Activated CD4-positive, alpha-beta T cell treated with anti-CD3 and anti-CD28 coated beads for 1 hour (primary cell): ENCODE measurements at places on chromosomes 16 and 17.

DNA sequence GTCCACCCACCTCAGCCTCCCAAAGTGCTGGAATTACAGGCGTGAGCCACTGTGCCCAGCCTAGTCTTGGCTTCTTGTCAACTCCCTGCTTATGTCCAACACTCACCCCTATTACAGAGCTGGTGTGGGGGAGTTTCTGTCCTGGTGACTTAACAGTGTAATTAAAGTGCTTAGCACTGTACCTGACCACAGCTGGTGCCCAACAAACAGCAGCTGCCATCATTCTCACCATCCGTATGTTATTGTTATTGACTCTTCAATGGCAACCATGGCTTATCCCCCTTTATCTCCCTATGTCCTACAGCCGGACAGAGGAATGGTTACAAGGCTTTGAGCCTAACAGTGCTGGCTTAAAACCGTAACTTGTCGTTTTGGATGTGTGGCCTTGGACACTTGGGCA, 17.0 kb upstream of the BRCA1 start:
- DNase-seq: no peak

GRCh38 chr16:85077039-85077438, 35.2 kb downstream of the CIBAR2 start:
- DNase-seq: no peak

DNA sequence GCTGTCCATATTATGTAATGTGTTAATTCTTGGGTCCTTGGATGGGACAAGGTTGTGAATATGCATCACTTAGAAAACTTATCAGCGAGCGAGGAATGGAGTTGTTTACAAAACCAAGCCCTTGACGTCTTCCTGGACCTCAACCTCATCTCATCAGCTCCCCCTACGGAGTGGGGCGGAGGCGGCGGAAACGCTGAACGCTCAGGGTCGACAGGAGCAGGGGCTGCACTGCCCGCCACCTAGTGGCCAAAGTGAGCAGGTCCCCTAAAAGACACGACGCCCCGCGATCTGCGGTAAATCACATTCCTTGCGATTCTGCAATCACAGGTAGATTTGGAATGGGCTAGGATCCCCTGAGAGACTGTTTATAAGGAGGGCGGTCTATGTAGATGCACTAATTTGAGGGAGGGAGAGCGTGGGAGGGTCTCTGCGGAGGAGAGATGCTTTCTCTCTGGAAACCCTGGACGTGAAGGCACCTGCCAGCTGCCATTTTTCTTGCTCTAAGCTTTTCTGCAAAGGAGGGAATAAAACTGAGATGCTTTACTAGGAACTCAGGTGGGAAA, 5.4 kb upstream of the ICAM2 start:
- peak; percentile 86 for DNase-seq

DNA sequence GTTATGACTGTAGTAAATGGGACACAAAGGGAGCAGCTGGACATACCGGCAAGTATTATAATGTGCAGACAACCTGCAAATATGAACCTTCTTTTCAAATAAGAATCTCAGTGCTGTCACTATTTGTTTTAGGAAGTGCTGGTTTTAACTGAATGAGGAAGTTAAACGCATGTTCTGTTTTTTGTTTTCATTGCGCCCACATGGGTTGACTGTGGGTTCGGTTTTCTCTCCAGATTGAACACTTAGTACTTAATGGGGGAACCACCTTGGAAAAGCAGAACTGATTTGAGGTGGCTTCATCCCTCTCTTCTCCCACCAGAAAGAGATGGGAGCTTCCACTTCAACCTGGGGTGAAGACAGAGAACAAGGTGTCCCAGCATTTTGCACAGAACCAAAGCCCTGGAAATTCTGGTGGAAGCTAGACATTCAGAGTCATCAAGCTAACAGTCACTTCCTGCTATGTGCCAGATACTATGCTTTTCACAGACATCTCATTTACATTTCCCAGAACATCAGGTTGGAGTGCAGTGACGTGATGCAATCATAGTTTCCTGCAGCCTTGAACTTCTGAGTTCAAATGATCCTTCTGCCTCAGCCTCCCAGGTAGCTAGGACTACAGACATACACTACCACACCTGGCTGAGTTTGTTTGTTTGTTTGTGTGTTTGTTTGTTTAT, 149.8 kb downstream of the CDH13 start:
- no peak for DNase-seq

DNA sequence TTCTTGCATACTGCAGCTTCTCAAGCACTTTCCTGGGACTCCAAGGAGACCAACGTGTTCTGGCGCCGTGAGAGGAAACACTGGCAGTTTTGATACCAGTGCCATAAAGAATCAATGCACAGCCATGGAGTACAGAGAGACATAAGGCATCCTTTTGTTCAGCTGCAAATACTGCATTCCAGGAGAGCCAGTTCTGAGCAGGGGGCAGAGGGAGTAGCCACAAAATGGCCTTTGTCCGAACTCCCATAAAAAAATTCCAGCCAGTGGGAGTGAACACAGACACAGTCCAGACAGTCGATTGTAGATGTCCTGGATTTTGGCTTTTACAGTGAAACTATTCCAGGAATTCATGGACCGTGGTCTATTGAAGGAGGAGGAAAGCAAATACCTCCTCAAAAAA, 36.2 kb upstream of the TEKT3 start:
- no peak for DNase-seq

GRCh38 chr17:76398523-76399174, 14.2 kb downstream of the SPHK1 start:
- no peak for DNase-seq

DNA sequence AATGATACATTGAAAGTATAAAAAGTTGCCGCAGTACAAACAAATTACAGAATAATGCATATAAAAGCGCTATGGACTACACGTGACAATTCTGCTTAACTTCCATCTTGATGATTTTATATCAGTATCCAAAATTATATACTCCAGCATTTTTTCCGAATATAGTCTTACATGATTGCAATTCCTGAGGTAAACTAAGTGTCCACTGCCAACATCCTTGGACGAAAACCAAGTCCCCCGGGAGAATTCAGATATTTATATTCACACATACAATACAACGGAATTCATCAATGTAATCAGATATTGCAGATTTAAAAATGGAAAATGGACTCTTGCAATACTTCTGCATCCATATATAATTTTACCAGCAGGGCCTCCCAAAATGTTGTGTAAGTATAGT, 8.9 kb upstream of the MYH11 start:
- no peak for DNase-seq

DNA sequence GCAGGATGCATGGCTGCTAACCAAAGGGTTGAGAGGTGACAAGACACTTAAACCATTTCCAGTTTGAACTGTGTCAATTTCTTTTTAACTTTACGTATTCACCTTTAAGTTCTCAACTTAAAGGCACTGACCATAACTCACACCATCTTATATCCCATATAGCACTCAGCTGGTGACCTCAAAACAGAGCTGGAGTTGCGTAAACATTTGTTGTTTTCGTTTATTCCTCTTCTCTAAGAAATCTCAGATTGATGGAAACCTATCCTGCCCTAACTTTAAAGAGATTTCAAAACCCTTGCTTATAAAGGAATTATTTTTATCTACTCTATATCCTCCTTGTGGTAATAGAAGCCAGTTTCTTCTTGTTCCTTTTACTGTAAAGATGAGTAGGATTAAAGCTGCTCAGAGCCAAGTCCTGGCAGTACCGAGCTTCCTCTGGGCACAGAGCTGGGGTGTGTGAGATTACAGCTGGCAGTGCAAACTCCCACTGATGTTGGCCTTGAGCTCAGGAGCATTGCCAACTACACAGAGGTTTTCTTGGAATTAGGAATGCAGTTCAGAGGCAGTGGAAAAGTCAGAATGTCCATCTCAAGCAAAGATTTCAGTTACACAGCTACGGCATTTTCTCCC, 1.3 kb downstream of the KCTD2 start:
- no peak for DNase-seq

DNA sequence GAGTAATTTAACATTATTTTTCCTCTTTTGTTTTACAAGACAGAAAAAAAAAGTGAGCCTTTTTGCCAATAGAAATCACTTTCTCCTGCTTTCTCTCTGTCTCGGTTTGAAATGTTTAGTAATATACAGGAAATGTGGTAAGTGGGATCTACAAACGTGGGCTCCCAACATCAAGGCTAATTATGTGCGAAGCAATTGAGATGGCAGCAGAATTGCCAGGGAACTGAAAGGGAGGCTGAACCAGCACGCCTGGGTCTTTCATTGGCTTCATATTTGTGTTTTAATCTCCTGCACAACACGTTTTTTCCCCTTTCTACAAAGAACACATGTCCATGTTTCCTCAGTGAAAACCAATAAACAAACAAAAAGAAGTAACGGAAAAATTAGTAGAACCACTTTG, 743.9 kb upstream of the SOX9 start:
- no peak for DNase-seq

- no peak for DNase-seq
These were observed 9.0 kb downstream of the MAP2K6 start for GRCh38 chr17:69423450-69423849.

- peak; percentile 9 for DNase-seq
These were observed 689.5 kb upstream of the RBFOX1 start for GRCh38 chr16:6643080-6643686.

- no peak for DNase-seq
These were observed 401.4 kb downstream of the GRIN2A start for GRCh38 chr16:9780831-9781230.

DNA sequence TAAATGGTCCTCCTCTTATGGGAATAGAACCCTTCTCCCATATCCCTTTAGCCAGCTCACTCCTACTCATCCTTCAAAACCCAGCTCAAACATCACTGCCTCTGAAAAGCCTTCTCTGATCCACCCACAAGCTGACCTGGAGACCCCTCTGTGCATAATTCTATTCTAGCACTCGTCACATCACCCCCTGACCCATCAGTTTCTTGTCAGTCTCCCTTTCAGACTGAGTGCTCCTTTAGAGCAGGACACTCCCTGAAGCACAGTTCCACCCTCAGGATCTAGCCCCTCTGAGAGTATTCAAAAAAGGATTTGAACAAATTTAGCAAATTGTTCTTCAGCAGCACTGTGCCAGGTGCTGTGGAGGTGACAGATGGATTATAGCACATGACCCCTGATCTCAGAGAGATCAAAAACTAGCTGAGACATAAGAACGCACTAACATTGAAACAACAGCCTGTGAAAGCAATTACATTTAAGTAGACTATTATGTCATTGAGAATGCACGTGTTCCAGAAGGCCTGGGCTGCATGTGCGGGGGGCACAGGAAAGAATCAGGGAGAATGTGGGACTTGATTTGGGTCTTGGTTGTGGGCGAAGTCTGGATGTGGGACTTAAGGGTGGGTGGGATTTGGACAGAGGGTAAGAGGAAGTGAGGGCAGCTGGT, 43.5 kb downstream of the MRPS23 start:
- DNase-seq: no peak

GRCh38 chr17:33968350-33969044, 286.6 kb upstream of the CCL2 start:
- no peak for DNase-seq

GRCh38 chr17:70120425-70120824, 45.4 kb downstream of the KCNJ16 start:
- no peak for DNase-seq

DNA sequence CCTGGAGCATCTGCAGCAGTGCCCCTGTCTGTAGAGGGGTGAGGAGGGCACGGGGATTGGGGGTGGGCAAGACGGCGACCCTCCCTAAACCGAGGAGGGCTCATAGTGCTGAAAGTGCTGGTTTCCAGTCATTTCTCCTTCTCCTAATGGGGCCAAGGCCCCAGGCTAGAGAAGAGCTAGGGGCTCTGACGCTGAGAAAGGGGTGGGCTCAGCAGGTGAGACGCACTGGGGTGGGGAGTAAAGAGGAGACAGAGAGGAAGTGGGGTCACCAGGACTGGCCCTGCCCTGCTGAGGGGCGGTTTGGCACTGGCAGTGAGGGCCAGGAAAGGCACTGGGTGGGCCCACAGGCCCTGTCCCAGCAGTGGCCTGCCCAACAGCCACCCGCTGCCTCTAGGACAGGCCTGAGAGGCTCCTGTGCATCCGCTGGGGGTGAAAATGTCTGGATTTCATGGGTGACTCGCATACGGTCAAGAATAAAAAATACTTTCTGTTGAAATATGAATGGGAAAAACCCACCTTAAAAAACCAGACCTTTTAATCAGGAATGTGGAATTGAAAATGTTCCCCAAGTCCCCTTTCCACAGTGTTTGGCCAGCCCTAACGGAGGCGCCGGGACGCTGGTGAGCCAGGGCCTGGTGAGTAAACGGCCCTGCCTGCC, 122.4 kb upstream of the SMURF2 start:
- no peak for DNase-seq

GRCh38 chr16:65426484-65426883, 304.6 kb upstream of the CDH11 start:
- DNase-seq: no peak

DNA sequence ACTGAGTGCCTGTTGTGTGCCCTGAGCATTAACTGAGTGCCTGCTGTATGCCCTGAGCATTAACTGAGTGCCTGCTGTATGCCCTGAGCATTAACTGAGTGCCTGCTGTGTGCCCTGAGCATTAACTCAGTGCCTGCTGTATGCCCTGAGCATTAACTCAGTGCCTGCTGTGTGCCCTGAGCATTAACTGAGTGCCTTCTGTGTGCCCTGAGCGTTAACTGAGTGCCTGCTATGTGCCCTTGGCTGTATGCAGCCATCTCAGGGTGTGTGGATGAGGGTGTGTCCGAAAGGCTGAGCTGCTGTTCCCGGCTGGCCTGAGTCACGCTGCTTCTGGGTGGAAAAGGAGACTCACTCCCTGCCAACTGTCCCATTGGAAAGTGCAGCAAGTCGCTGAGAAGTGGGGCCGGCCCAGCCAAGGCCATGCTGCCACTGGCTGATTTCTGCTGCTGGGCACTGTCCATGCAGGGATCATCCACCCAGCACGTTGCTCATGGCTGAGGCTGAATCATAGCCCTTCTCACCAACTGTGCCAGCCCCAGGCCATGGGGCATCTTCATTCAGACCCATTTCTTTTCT, 113.8 kb downstream of the OR1D5 start:
- no peak for DNase-seq

- DNase-seq: no peak
These were observed 80.3 kb upstream of the GOT2 start for GRCh38 chr16:58814348-58814801.

- no peak for DNase-seq
These were observed 1.0 kb upstream of the HOXB13 start for GRCh38 chr17:48729335-48730239.

DNA sequence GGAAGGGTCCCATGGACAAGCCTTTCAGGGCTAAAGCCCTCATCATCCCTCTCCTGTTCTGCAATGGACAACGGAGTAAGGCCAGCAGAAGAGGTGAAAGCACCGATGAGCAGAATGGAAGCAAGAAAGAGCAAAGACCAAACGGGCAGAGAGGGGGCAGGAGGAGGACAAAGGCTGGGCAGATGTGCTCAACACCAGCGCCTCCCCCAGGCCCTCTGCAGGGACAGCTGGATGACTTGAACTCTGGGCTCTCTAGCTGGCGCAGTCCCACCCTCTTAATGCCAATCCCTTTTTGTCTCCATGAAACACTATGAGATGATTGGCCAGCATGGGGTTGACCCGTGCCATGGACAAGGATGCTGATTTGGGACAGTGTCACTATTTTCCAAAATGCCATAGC, 22.0 kb downstream of the ACLY start:
- no peak for DNase-seq

- peak; percentile 42 for DNase-seq
These were observed 661 bp downstream of the TEX2 start for GRCh38 chr17:64262198-64262999.

GRCh38 chr16:35599429-35600160, 2140.2 kb downstream of the TP53TG3F start:
- DNase-seq: no peak

- DNase-seq: no peak
These were observed 21.1 kb downstream of the CENPX start for GRCh38 chr17:82001571-82002056.
